ENCODE measurements at places on chromosomes 6 and 20.

GRCh38 chr6:13765570-13765969, 48.8 kb downstream of the MCUR1 start:
- no peak for DNase-seq

DNA sequence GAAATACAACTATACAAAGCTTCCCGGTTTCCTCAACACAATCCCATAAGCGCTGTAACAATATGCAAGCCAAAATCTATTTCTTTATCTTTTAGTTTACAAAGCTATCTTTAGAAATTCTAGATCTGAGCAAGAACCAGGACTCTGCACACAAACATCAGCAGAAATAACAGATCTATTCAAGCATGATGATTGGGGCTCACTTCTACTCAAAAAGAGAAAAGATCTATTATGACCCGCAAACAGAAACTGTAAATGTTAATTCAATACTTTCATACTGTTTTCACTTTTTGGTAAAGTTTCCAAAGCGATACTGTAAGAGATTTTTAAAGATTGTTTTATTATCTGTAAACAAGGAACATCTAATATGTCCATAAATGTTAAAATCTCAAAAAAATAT, 86.6 kb downstream of the SESN1 start:
- DNase-seq = peak; percentile 25

DNA sequence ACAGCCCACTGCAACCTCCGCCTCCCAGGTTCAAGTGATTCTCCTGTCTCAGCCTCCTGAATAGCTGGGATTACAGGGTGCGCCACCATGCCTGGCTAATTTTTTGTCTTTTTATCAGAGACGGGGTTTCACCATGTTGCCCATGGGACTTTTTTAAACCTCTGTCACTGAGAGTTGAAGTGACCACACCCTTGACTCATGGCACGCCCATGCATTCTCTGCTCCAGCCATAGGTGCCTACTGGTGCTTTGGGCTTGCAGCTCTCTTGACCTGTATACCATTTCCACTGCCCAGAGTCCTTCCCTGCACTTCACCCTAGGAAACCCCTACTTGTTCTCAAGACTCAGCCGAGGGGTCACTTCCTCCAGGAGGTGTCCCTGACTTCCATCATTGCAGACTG, 2.4 kb upstream of the SCRT2 start:
- no peak for DNase-seq

DNA sequence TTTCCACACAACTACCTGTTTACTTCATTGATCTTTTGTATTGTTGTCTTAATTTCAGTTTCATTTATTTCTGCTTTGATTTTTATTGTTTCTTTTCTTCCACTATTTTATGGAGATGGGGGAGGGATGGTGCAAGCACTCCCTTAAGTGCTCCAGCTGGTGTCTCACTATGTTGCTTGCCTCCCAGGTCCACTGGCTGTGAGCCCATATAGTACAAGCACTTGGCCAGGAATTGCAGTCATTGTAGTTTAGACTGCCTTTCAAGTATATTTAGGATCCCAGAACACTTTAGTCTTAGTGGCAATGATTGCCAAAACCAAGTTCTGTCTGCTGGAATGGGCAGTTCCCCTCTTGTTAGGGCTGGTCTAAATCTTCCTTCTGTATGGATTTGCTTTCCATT, 34.9 kb upstream of the MAN1A1 start:
- DNase-seq = no peak

- peak; percentile 30 for DNase-seq
Observed at GRCh38 chr6:87029711-87030314, 65.1 kb downstream of the CGA start.

GRCh38 chr6:20158676-20159075, 53.6 kb downstream of the MBOAT1 start:
- no peak for DNase-seq

- no peak for DNase-seq
Observed at GRCh38 chr6:38261626-38262025, 378.1 kb downstream of the BTBD9 start.

GRCh38 chr6:142079130-142079529, 53.6 kb upstream of the GJE1 start:
- no peak for DNase-seq

GRCh38 chr6:119385994-119386393, 36.4 kb upstream of the MAN1A1 start:
- no peak for DNase-seq

GRCh38 chr20:50371878-50372769, 138.1 kb upstream of the PTPN1 start:
- DNase-seq = no peak

GRCh38 chr6:168725802-168726201, 284.8 kb downstream of the SMOC2 start:
- no peak for DNase-seq

- no peak for DNase-seq
Observed at GRCh38 chr6:154535147-154535546, 24.7 kb upstream of the CNKSR3 start.

DNA sequence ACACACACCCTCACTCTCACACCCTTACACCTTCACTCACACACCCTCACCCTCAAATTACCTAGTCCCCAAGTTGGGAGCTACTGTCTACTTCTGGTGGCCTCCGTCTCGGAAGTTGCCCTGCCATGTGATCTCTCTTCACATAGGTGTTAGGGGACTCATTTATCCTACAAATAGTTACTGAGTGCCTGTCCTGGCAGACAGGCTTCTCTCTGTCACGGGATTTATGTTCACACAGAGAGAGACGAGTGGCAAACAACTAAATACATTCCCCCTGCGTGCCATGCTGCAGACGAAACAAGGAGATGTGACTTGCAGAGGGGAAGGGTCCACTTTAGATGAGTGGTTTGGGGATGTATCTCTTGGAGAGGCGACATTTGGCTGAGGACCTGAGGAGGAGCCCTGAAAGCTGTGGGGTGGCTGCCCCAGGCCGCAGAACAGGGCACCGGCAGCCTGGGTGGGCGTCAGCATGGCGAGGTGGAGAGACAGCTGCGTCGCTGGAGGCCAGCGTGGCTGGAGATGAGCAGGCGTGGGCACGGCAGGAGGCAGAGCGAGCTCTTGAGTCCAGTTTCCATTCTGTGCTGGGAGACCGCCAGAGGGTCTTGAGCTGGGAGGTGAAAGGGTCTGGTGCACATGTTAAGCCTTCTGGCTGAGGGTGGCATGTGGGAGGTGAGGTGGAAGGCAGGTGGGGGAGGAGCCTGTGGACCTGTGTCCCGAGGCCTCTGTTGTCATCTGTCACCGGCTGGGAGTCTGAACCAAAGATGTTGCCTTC, 17.2 kb downstream of the DYNLT1 start:
- no peak for DNase-seq

DNA sequence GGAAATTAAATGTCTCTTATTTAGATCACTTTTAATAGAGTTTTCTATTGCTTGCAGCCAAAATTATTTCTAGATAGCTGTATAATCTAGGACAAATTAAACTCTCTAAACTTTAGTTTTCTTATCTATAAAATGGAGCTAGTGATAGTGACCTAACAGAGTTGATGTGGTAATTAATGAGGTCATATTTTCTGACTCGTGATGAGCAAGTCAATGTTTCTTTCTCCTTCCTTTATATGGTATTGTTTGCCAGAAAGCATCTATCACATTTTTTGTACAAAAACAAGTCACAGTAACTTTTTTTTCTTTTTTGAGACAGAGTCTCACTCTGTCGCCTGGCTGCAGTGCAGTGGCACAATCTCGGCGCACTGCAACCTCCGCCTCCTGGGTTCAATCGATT, 267.7 kb downstream of the FARS2 start:
- DNase-seq = no peak

DNA sequence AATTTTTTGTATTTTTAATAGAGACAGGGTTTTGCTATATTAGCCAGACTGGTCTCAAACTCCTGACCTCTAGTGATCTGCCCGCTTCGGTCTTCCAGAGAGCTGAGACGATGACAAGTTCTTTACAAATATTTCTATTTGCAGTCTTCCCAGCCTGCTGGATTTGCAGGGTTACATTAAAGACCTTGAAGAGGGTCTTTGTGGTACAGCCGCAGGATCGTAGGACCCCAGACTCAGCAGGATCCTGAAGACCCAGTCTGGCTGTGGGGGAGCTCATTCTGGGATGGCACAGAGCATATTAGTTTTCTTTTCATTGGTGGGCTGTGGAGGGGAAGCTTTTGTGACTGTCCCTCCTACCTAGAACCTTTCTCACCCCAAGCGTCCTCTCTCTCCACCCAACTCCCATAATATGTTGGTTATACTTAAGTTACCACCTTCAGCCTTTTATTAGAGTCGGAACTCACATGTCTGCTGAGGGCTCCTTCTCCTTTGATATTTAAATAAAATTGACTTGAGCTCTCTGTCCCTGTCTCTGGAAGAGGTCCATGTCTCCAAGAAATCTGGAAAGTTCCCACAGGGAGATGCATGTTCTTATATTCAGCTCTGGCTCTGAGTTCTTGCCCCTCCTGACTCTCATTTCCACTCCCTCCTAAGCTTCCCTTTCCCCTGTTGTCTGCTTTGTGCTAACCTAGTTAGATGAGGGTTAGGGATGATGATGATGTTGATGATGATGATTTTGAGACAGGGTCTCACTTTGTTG, 72.0 kb downstream of the TIAM2 start:
- DNase-seq = no peak

DNA sequence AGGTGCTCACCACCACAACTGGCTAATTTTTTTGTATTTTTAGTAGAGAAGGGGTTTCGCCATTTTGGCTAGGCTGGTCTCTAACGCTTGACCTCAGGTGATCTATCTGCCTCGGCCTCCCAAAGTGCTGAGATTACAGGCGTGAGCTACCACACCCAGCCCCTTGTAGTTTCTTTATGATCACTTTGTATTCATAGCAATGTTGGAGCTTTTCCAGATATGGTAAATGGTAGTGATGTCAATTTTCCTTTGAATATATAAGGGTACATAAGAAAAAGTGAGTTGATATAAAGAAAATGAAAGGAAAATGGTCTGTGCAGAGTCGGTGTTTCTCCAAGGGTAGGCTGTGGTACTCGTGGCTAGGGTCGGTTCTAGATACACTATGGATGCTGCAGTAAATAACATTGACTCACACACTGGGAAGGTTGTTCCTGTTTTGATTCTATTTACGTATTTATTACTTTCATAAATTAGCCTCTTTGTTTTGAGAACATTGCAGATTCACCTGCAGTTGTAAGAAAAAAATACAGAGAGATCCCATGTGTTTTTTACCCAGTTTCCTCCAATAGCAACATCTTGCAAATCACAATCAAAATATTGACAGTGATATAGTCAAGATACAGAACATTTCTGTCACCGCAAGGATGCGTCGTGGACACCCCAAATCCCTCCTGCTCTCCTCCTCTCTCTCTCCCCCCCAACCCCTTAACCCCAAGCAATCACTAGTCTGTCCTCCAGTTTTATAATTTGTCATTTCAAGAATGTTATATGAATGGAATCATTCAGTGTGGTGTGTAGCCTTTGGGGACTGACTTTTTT, 2.5 kb downstream of the ZNF831 start:
- DNase-seq = no peak

DNA sequence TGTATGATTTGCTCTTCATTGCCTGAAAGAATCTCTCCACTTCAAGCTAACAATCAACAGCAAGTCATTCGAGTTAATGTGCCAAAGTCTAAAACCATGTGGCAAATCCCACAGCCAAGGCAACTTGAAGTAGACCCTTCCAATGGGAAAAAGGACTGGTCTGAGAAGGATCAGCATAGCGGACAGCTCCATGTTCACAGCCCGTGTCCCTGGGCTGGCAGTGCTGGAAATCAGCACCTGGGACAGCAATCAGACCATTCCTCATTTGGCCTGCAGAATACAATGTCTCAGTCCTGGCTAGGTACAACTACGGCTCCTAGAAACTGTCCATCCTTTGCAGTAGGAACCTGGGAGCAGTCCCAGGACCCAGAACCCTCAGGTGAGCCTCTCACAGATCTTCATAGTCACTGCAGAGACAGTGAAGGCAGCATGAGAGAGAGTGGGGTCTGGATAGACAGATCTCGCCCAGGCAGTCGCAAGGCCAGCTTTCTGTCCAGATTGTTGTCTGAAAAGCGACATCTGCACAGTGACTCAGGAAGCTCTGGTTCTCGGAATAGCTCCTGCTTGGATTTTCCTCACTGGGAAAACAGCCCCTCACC, 1.1 kb downstream of the GJA10 start:
- no peak for DNase-seq

DNA sequence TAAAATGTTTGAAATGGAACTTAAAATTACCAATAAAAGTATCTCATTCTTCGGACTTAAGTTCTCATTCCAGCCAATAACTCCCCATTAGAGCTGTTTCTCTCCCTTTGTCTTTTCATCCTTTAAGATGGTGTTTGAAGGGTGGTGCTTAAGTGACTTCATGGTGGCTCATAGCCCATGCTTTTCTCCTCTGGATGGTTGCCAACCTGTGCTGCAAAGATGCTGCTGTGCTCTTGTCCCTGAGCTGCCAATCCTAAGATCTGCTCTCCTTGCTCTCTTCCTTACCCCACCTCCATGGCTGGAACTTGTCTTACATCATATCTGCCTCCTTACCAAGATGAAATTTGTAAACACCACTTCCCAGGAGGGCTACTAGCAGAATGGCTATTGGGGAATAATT, 31.6 kb upstream of the PNRC1 start:
- DNase-seq = no peak

DNA sequence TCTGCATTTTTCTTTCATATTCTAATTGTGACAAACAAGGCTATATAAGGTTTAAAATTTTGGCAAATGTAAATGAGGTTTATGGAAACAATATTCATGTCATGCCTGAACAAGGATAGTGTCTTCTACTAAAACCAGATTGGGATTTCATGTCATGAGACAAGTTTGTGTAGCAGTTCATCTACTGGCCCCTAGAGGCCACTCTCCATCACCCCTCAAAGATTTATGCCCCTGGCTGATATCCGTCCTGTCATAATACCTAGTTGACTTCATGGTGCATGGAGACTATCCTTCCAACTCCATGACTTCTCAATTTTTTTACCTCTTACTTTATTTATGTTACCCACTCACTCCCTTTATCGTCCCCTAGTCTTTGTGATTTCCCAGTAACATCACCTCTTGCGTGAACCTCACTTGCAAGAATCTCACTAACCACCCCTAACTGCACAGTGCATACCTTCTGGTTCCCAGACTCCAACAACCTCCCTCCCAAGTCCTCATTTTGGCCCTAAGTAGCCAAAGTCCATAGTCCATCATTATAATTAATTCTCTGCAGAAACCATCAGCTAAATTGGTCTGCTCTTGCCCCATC, 179.8 kb downstream of the TASP1 start:
- peak; percentile 11 for DNase-seq

GRCh38 chr6:137490006-137490905, 3.9 kb downstream of the OLIG3 start:
- no peak for DNase-seq

DNA sequence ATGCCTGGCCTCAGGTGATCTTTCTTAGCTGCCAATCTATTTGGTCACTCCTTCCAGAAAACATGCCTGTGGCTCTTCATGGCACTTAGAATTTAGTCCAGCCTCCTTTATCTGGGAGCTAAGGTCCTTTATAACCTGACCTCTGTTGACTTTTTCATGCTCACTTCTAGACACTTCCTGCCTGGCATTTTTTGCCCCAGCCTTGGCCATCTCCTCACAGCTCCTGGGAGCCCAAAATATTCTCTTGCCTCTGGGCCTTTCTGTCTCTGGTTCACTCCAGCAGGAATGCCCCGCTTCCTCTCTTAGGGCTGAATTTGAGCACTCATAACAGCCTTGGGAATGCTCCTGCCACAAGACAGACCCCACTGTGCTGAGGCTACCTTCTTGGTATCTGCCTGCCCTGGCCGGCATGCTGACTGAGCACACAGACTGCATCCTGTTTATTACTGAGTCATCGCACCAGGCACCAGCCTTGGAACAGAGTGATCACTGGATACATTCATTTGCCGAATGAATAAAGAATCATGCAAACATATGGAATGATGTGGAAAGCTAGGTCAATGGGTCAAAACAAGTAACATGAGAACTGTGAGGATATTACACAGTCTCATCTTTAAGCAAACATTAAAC, 5.8 kb upstream of the EEF1E1 start:
- no peak for DNase-seq

GRCh38 chr20:25308083-25308491, 60.2 kb downstream of the PYGB start:
- no peak for DNase-seq
